ENCODE measurements at places on chromosomes 4 and X.

DNA sequence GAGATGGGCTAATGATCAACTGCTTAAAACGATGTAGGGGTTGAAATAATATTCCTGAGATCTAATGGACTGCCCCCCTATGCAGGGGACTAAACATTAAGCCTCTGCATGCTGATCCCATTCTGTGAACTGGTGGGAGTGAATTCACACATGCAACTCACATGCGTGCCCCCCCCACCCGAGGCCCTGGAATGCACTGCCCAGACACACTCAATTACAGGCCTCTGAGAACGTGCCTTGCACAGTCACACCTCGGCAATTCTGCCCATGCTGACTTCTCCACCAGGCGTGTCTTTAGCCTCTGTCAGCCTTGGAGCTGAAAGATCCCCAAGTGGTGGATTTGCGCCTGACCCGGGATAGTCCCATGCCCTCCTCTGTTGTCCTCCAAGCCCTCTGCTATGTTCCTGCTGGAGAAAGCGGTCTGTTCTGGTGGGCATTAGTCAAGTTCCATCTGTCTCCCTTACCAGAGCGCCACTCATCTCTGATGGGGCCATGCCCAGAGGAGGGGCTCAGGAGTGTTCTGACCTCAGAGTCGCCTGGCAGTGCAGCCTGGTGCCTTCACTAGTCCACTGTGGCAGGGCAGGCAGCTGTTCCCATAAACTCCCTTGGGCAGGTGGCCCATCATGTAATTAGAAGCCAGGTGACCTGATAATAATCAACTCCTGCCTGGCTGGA is 86.5 kb downstream of the DRD5 start:
- no peak for DNase-seq

DNA sequence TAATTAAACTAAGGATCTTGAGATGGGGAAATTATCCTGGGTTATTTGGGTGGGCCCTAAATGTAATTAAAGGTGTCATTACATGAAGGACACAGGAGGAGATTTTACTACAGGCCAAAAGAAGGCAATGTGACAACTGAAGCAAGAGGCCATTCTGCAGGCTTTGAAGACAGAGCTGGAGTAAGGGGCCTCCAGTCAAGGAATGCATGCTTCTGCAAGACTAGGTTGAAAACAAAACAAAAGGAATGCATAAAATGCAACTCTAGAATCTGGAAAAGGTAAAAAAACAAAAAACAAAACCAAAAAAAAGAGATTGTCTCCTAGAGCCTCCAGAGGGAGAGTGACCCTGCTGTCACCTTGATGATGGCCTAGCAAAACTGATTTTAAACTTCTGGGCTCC is 21.6 kb downstream of the ERVMER34-1 start:
- DNase-seq: no peak

- DNase-seq: no peak
These were observed 408.9 kb upstream of the CTSO start for GRCh38 chr4:156362581-156362980.

- DNase-seq: peak; percentile 96
These were observed at the start of gene FGFRL1 for GRCh38 chr4:1011022-1011665. TSS of gene FGFRL1 (plus strand) at chr4:1011626. CDS start at chr4:1012486, 860 bp downstream.

DNA sequence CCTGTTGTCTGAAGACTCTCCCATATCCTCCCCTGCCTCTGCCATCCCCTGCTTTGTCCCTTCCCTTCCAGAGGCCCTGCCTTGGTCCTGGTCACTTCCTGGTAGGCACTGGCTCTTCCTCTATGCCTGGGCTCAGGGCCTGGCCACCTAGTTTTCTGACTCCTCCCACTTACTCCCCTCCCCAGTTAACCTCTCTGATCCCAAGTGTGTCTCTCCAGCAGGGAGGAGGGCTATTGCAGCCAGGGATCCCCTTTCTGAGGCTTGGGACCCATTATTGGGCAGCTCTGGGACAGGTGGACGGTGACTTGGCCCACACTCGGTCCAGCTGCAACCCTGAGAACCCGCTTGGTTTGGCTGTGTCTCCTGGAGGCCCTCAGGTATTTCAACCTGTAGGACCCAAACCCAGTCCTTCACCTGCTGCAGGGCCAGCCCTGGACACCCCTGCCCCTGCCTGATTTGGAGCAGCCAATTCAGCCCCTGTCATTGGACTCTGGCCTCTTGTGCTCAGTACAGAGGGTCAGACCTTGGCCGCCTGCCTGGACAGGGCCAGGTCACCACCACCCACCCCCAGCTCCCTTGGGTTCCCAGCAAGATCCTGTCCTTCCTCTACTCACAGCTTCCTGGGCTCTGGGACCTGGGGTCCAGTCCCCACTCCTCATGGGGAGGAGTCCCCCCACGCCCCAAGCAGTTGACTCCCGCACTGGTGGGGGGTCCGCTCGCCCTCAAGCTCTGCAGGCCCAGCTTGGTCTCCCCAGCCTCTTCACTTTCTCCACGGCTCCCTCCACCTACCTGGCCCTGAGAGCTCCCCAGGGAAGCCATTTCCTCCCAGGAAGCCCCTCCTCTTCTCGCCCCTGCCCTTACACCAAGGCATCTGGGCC is 1.1 kb upstream of the SH3BP2 start:
- peak; percentile 31 for DNase-seq

DNA sequence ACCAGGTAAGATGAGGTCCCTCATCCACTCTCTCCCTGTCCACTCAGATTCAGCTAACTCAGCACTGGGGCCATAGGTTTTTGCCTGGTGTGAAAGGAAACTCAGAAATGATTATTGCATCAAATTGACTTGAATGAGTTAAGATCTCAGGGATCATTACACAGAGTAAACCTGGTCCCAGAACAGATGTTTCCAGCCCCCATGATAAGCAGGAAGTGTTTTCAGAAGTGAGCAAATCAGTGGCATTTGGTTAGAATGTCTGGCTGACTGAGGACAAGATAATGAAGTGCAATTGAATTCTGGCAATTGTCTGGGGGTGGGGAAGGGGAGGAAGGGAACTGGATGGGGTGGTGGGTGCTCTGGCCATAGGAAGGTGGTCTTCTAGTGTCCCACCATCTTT is 108.0 kb downstream of the CHIC2 start:
- DNase-seq: no peak

Data from mucosa of descending colon (tissue), 3 donors.